ENCODE measurements at places on chromosomes 11 and 22.

DNA sequence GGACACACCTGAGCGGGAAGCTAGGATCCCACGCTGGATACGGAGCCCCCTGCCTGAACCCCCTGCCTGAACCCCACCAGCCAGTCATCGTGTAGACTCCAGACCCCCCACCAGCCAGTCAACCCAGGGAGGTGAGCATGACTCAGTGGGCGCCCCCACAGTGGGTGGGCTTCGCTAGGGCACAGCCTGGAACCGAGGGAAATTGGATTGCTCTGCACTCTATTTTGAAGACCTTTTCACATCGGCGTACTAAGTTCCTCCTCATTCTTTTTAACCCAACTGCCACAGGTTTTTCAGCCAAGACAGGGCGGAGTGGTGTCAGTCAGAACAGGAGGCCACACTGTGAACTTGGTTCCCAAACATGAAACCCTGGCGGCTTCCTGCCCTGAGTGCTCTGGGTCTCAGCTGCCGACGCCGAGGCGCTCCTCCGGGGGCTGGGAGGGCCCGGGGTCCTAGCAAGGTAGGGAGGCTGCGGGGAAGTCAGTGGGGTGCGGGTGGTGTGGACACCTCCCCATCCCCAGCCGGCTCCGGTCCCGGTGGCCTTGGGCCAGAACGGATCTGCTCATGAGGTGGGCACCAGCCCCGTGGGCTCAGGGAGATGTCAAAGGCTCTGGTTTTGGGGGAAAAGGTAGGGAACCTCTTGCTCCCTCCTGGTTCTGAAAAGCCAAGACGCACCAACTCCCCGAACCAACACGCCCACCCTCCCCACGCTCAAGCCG, 57.0 kb downstream of the BRD1 start:
- DNase-seq = no peak

GRCh38 chr11:2444821-2445745, at the start of gene KCNQ1:
Gene KCNQ1, plus strand, starts transcription at chr11:2445008. Its CDS starts 91 bp downstream, at chr11:2445099.
- no peak for DNase-seq

GRCh38 chr11:2669634-2670469, 29.9 kb downstream of the KCNQ1OT1 start:
- no peak for DNase-seq

GRCh38 chr11:34148504-34149165, 43.2 kb downstream of the NAT10 start:
- no peak for DNase-seq

DNA sequence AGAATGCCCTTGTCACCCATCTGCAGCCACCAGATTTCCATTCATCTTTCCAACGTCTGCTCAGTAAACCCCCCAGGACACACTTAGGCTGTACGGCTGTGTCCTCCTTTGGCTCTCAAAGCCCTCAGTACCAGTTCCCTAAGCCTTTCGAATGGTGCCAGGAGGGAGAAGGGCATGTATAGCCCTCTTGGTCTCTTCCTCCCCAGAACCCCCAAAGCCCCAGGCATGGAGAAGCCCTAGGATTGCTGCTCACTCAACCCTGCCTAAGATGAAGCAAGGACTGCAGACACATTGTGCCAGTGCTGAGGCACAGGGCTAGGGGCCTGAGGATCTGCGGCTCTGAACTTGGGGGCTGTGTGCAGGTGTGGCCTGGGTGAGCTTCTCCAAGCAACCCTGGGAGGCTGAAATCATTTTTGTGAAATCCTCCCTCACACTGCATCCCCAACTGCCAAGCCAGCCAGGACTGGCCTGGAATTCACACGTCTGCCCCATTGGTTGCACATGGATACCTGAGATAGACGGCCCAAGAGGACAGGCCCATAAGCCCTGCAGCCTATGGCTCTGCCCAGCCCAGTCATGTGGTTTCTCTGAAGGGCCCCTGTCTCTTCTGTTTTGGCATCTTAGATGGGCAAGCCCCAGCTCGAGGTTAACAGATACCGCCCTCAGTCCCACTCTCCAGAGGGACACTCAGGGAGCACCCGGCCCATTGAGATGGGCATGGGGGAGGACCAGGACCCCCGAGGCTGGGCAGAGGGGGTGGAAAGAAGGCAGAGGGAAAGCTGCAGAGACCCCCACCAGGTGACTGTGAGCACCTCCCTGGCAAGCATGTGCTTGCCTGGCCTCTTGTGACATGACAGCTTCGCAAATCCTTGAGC, 34.0 kb downstream of the KCNQ1OT1 start:
- no peak for DNase-seq

DNA sequence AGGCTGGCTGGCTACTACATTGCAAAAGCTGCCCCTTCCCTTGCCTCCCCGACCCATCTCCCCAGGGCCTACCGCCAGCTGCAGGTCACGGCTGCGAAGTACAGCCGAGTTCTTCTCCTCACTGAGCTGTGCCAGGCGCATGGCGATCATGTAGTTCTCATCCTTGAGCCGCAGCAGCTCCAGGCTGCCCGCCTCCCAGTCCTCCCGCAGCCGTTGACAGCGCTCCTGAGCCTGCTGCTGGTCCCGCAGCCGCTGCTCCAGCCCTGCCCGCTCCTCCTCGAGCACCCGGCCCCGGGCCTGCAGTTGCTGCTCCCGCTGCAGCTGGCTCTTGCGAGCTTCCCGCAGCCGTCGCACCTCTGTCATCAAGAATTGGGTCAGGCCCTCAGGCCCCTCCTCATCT, 3.3 kb downstream of the CARD10 start:
- no peak for DNase-seq

All from hippocampal formation (tissue), 2 donors.